ENCODE measurements at places on chromosomes 3 and 15. TPM values are rescaled to one million over a fixed set of nuclear protein-coding genes. Genes with fewer than 3 reads are reported as not detected.

Gene COL6A5
- total RNA-seq: not detected

Gene SERPINI2
- not detected for total RNA-seq

Gene SHQ1
- total RNA-seq: 19.6 TPM

Gene VEPH1
- not detected for total RNA-seq

Gene ZNF860
- 1.2 TPM for total RNA-seq

Gene GABRG3
- 0.31 TPM for total RNA-seq

All from A549 treated with RU486 at 1 μM for 4 hours (cell line).